Vagina (tissue), 2 donors: ENCODE measurements at places on chromosomes 3 and 15.

GRCh38 chr3:187920030-187920429 lies 174.8 kb upstream of the BCL6 start:
- no peak for DNase-seq
- H3K27me3 ChIP-seq, result no peaks in the 10 kb centered on the region
- H3K36me3 ChIP-seq, result no peaks in the 10 kb centered on the region

DNA sequence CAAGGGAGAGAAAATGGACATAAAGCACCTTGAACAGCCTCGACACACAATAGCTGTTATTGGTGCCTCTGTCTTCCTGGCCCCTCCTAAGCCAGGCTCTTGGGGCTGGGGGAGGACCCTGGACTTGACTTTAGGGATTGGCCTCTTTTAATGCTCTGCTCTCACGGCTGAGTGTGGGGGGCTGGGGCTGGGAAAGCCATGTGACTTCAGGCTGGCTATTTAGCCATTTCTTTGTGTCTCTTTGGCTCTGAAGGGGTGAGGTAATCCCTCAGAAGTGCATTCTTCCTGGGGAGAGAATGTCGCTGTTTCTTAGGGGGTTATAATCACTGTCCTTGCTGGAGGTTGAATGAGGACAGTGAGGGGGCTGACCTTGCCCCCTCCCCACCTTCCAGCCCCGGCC lies 26.2 kb downstream of the MAGEF1 start:
- no peaks in the 10 kb centered on the region for H3K36me3 ChIP-seq
- no peak for DNase-seq
- peaks cover 52% of the 10 kb centered on the region for H3K4me1 ChIP-seq

GRCh38 chr3:107369791-107370190 lies 7.4 kb upstream of the CCDC54 start:
- DNase-seq, result no peak
- no peaks in the 10 kb centered on the region for H3K36me3 ChIP-seq
- H3K27ac ChIP-seq, result no peak overlapping the region
- no peaks in the 10 kb centered on the region for H3K27me3 ChIP-seq

DNA sequence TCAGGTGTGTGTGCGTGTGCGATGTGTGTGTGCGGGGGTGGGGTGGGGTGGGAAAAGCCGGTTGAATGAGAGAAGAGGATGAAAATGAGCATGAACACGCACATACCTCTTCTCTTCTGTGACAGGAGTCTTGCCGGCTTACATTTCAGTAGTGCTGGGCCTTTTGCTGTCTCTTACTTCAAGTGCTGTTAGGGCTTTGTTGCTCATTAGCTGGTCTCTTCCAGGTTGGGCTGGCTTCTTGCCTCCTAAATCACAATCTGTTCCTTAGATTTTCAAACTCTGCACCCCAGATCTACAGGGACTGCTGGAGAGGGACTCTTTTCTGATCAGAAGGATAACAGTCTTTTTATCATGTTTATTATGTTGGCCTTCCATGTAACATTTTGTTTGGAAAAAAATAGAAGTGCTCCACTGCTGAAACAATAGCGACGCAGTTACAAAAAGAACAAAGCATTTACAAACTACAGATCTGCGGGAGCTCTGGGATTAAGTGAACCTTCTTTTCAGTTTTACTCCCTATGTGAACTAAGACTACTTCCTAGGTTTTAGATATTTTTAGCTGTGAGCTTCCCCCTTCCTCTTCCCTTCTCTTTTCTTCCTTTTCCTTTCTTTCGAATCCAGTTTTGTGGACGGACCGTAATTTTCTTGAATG lies 48.5 kb downstream of the USP13 start:
- no peak overlapping the region for H3K4me3 ChIP-seq
- no peak for DNase-seq
- no peaks in the 10 kb centered on the region for H3K27me3 ChIP-seq
- H3K4me1 ChIP-seq, result no peaks in the 10 kb centered on the region
